Brain pericyte (primary cell): ENCODE measurements at places on chromosomes 7 and 10.

- DNase-seq, result no peak
Measured at GRCh38 chr7:149459540-149460452, 1.1 kb downstream of the ZNF777 start.

DNA sequence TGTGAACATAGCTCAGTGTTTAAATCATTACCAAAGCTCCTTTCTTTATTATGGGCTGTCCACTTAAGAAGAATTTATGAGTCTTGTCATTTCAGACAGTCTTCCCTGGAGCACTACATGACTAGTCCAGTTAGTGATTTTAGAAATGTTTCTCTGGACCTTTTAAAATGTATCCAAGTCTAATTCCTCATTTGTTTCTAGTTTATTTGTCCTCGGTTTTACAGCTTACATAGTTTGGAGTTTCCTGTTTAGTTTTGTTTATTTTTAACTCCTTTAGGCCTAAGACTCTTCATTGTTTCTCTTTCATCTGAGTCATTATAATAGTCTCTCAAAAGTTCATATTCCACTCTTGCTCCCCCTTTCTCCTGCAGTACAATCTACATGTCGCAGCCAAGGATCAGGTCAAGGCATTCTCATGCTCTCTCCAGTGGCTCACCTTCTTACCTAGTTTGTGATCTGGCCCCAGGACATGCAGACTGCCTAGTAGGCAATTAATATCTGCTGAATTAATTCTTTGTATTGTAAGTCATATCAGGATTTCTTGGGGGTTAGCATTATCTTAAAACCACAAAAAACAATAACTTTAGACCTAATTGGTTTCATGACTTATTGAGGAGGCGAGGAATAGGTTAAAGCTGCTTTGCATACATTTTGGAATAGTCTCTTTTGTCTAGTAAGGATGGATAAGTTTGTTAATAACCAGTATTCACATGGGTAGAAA lies 93.8 kb downstream of the MAPK8 start:
- no peak for DNase-seq

DNA sequence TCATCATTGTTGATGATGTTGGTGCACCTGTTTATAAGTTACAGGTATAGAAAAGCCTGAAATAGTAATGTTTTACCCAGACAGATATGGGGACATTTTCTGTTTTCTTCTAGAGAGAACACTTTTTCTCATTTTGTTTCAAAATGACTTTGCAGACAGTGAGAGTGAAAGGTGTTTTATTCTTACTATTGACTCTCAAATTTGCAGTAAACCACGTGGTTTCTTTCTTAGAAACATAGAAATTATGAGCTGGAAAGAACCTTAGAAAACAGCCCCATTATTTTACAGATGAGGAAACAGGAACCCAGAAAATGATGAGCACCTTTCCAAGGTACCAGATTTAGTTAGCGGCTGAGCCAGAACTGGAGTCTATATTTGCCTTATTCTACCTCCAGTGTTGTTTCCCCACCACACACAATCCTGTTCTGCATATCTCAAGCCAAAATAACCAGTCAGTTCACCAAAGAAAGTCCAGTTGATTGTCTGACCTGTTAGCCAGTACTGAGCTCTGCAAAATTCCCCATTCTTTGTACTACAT lies 138.9 kb upstream of the AHR start:
- no peak for DNase-seq

DNA sequence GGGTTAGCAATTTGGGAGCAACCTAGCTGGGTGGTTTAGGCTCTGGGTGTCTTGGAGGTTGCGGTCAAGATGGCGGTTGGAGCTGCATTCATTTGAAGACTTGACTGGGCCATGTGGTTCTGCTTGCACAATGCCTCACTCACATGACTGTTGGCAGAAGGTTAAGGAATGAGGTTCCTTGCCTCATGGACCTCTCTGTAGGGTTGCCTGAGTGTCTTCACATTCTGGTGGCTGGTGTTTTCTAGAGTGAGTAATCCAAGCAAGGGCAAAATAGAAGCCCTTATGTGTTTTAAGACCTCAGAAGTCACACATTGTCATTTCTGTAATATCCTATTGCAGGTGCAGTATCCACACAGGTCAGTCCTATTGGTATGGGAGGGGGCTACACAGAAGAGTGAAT lies 52.0 kb downstream of the CDK14 start:
- no peak for DNase-seq

GRCh38 chr10:113292086-113292485 lies 260.8 kb upstream of the HABP2 start:
- no peak for DNase-seq

- no peak for DNase-seq
Measured at GRCh38 chr10:84743483-84743882, 415.1 kb downstream of the CCSER2 start.

DNA sequence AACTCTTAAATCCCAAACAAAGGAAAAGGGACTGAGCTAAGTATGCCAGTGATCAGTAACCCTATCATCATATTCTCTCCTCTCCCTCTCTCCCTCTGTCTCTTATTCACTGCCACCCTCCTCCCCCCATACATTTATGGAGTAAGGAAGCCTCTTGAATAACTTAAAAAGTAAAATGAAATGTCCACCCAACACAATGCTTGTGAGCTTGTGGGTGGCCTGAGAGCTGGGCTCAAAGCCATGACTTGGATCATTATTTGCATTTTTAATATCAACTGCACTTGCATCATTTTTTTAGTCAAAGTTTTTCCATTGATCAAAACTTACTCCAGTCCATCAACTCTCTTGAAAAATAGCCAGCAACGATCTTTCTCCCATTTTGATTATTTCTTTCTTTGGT lies 46.8 kb downstream of the FAM107B start:
- DNase-seq, result no peak

DNA sequence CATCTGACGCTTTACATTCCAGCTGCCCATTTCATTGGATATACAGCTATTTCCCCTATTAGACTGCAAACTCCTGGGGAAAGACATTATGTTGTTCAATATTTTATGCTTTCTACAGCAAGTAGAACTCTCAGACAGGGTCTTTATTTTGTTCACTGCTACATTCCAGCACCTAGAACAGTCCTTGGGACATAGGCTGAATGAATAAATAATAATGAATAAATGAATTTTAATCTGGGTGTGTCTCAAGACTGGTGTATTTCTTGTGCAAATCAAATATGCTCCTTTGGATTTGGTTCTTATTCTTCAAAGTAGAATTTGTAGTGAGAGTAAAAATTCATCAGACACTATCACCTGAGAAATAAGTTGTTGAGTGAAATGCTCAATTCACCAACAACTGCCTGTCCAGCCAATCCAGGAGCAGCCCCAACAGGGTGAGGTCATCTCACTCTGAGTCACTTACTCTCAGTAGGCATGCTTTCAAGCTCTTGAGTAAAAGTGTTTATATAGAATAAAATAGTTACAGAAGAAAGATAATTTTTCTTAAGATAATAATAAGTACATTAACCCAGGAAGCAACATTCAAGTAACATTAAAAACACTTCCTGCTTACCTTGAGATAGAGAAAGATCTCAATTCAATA lies 287.5 kb upstream of the NPVF start:
- DNase-seq, result no peak

- no peak for DNase-seq
Measured at GRCh38 chr10:43202224-43202656, 64.0 kb downstream of the CSGALNACT2 start.
